ENCODE measurements at places on chromosomes 7 and 10.
A peak's percentile ranks its signal among the peaks of the same experiment; 100 is the strongest.

- DNase-seq, result no peak
These were observed 79.3 kb upstream of the SLC25A13 start for GRCh38 chr7:96401200-96401599.

DNA sequence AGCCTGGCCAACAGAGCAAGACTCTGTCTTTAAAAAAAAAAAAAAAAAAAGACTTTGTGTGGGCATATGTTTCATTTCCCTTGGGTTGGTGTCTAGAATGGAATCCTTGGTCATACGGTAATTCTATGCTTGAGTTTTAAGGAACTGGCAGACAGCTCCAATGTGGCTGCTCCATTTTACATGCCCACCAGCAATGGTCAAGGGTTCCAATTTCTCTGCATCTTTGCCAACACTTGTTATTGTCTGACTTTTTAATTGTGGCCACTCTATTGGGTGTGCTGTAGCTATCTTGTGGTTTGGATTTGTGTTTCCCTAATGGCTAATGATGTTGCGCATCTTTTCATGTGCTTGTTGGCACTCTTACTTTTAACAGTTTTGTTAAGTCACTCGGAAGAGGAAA is 57.6 kb downstream of the BRI3 start:
- DNase-seq, result no peak

DNA sequence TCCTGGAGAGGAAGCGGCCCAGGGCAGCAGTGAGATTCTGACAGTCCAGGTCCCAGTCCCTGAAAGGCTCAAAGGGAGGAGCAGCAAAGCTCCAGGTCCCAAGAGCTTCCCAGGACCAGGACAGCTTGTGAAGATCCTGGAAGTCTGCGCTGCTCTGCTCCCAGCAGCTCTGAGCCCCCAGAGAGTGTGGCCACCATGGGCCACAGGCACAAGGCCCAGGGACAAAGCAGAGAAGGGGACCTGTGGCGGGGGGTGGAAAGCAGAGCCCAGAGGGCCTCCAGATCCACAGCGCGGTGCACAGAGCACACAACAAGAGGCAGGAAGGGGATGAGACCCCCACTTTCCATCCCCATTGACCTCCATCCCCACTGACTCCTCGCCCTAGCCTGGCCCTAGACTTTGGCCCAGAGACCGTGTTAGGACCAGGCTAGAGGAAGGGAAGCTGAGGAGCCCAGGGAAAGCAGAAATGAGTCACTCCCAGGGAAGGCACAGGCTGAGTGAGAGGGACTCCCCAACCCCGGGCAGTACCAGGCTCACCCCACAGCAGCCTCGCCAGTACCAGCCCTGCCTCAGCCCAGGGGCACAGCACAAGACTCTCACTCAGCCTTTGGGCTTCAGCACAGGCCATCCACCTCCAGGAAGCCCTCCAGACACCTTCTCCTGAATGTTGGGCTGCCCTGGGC is 75.5 kb downstream of the GRID1 start:
- DNase-seq, result no peak

GRCh38 chr10:21300551-21300950 is 224.9 kb downstream of the SKIDA1 start:
- DNase-seq, result no peak

- DNase-seq, result no peak
These were observed 12.1 kb downstream of the OPN1SW start for GRCh38 chr7:128763541-128763940.

DNA sequence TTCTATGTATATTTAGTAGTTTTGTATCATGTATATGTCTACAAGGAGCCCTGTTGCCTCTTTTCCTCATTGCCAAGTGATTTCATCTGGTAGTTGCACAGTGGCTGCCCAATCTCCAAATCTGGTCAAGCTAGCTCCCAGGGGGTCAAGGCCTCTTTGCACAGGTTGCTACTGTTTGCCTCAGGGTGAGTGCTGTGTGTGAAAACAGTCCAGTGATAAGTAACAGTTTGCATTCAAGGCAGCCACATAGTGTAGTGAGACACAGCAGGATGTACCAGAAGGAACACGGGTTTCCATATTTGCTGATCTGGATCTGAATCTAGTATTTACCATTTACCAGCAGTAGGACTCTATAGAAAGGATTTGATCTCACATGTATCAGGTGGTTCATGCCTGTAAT is 13.3 kb upstream of the EPC1 start:
- DNase-seq, result no peak

DNA sequence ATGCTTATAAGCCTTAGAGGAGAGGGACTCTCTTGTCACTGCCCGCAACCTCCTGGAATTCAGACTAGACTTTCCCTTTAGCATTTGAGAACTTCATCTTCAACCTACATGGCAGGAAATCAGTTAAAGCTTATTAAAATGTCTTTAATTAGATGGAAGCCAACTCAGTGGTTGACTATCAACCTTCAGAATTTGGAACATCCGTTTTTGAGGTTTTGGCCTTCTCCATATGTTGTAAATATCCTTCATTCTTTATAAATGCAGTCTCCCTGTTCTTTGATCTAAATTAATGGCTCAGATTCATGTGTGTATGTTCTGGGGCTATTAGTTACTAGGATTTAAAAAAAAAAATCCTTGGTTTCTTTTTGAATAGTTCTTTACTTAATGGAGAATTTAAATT is 85.0 kb downstream of the ANKRD61 start:
- DNase-seq, result no peak

- no peak for DNase-seq
These were observed 169.9 kb upstream of the PPP2R2D start for GRCh38 chr10:131730771-131731497.

DNA sequence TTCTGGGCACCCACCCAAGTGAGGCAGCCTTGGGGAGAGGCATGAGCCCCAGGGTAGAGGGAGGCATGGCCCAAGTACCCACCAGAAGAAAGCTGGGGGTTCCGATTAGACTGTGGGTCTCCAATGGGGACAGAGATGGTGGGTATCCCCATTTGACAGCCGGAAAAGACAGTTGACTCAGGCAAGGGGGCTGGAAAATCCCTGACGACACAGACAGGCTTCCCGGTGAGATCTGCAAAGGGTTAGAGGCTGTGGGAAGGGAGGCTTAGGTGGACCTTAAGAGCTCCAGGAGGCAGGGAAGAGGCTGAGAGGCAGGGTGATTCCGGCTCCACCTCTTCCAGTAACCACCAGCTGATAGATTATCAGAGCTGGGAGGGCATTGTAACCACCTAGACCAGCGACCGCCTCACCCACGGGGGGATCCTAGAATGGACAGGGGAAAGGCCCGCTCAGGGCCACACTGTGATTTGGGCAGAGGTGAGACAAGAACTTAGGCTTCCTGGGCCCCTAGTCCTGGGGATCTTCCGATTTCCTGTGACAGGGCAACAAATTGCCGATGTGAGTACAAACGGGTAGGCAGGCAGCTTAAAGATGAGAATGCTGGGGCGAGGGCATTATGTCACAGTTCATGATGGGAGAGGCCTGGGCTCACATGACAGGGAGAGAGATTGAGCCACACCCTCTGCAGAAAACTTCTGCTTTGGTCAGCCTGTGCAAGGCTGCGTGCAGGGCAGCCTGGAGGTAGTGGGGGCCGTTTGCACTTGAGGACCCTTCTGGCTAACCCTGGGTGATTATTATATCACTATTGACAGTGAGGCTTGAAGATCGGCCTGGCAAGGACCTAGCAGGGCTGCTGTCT is 5.4 kb downstream of the TBATA start:
- DNase-seq, result no peak

DNA sequence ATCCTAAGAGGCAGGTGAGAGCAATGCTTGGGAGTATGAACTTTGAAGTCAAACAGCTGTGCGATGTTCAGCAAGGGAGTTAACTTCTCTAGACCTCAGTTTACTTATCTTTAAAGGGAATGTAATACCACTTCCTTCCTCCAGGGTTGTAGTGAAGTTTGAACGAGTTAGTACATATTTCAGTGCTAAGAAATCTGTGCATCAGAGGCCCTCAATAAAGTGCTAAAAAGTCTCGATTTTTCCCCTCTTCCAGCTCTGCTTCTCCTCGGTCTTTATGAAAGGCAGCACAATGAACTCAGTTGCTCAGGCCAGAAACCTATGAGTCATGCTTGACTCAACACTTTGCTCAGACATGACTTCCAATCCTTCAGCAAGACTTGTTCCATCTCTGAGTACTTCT is 418.9 kb downstream of the MDFIC start:
- DNase-seq, result no peak

DNA sequence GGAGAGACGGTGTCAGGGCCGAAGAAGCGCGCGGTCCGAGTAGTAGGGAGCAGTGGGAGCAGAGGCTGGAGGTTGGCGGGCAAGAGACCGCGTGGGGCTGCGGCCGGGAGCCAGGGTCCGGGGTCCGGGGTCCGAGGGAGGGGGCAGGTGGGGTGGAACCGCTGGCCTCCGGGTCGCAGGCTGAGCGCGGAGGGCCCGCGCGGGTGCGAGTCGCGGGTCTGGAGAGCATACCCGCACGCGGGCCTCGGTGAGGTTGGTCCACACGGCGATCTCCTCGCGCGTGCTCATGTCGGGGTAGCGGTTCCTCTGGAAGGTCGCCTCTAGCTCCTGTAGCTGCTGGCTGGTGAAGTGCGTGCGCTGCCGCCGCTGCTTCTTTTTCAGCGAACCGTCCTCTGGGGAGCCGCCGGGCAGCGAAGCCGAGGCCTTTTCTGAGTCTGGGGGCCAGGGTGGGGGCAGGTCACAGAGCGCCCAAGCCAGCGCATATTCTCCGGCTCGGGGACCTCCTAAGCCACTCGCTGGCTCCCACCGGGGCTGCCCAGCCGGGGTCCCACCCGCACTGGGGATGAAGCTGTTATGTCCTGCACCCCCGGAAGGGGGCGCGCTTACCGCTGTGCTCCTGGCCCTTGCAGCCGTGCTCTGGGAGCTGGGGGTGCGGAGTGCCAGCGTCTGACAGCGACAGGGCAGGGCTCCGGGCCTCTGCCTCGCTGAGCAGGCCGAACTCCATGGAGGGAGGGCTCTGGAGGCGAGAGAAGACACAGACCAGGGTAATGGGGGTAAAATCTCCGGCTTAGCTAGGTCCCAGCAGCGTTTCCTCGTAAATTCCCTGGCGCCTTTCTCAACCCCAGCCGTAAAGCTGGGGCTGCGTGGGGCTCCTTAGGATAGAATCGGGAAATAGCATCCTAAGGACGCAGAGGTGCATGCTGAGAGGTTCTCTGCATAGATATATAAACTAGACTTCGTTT is 5.5 kb downstream of the ELOVL3 start:
- DNase-seq, result no peak

DNA sequence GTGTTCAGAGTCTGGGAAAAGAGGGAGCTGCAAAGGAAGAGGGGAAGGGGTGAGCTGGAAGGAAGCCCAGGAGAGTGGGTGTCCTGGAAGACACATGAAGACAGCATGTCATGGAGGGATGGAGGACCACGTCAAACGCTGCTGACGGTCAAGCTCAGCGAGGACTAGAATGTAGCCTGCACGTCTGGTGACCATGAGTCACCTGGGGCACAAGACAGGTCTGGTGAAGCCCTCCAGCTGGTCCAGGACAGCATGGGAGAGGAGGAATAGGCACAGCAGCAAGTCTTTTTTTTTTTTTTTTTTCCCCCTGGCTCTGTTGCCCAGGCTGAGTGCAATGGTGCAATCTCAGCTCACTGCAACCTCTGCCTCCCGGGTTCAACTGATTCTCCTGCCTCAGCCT is 19.6 kb upstream of the AMZ1 start:
- no peak for DNase-seq

- DNase-seq, result no peak
These were observed 95.1 kb downstream of the NPY start for GRCh38 chr7:24378871-24379616.

DNA sequence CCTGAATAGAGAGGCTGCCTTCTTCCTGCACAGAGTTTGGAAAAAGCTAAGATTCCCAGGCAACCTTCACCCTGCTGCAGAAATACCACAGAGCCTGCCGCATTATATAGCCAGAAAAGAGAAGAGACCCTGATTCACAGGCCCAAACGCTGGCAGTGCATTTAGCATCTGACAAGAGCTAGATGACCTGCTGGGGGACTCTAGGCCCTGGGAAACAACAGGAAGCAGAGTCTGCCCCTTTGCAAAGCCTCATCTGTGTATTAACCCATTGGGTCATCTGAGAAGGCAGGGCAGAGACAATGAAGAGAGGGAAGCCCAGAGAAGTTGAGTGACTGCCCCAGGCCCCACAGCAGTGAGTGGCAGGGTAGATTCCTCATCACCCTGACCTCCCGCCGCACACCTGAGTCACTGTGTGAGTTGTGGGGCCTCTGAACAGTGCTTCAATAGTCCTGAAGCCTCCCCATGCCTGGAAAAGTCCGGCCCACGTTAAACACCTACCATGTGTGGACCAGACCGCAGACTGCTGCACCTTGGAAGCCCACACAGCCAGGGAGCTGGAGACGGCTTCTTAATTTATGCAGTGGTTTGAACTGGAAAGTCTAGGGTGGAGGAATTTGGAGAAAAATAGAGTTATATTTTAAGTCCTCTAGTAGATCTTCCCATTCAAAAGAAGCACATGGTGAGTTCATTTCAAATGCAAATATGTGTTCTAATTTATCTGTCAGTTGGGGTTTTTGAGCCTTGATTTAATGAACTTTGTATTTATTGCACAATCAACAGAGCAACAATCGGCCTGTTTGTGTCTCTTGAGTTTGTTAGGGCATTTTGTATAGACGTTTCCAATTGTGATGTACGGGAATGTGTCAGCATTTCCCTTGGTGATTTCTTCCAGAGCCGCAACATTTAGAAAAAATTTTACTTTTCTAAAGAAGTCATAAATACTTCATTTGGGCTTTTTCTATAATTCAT is 80.4 kb upstream of the GPR26 start:
- no peak for DNase-seq

DNA sequence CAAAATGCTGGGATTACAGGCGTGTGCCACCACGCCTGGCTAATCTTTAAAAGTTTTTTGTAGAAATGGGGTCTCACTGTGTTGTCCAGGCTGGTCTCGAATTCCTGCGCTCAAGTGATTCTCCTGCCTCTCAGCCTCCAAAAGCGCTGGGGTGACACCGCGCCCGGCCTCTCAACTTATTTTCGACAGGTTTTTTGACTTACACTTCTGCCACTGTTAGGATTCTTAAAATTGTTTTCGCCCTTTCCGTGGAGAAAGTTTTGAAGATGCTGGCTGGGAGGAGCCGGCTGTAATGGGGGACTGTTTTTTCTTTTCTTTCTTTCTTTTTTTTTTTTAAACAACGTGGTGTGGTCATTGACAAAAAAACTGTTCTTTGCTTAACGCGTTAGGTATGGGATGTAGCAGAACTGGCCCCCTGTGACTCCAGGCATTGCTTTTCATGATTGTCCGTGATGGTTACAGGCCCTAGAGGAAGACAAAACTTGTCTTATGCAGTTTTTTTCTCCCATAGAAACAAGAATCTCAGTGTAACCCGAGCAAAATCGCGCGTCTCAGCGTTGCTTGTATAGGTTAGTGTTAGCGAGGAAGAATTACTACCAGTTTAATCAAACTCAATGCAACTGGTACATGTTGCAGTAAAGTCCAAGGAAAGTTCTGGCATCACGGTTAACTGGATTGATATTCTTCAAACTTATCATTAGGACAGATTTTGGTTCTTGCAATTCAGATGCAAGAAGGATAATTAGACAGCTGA is 72.2 kb downstream of the DAGLB start:
- no peak for DNase-seq

GRCh38 chr10:129865960-129866359 is 98.1 kb downstream of the EBF3 start:
- DNase-seq, result no peak

- DNase-seq, result peak; percentile 48
These were observed 39.0 kb downstream of the TET1 start for GRCh38 chr10:68598978-68599770.

GRCh38 chr7:30681331-30681797 is 892 bp downstream of the CRHR2 start:
- no peak for DNase-seq

- no peak for DNase-seq
These were observed 95.1 kb downstream of the ETV1 start for GRCh38 chr7:13894377-13894776.
